ENCODE measurements at places on chromosomes 7 and 10.

DNA sequence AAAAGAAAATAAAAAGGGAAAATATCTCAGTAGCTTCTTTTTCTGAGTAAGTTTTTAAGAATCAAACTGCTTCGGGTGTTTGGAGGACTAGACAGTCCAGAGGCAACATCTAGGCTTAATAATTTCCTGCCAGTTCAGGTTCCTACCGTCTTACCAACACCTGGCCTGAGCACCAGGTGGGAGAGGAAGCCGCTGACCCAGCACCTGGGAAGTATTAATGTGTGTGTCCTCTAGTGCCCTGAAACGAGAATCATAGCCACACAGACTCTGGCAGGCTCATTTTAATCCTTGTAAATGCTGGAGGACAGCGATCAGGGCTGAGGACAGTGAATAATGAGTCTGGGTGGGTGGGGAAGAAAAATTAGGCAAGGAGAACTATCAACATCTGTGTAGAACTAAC lies 137.4 kb downstream of the ZNF438 start:
- no peak for DNase-seq

GRCh38 chr10:94213001-94213530 lies 149.7 kb downstream of the NOC3L start:
- DNase-seq = no peak

GRCh38 chr7:71740174-71740560 lies 608.2 kb downstream of the GALNT17 start:
- no peak for DNase-seq

DNA sequence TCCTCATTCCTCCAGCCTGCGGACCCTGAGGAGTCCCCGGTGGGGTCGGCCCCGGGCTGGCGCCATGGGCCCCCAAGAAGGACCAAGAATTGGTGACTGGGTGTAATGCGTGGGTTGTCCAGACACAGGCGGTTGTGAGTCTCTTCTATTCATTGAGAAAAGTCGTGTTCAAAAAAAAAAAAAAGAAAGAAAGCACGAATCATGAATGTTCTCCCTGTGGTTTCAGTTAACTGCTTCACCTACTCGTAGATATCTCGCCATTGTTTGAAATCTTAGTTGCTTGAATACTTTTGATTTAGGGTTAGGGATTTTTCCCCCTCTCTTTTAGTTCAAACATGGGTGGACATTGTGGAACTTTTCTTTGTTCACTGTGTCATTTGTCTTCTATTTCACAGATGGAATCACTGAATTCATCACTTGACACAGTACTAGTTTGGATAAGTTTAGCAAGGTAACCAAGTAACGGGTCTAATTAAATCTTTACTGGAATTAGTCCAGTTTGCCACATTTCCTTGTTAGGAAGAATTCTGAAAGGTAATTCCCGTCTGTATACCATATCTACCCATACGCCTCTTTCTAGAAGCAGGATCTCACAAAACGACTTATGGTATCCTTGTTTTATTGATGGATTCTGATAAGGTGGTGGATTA lies 775 bp downstream of the STARD3NL start:
- peak; percentile 40 for DNase-seq

GRCh38 chr10:16639471-16639870 lies 117.8 kb upstream of the C1QL3 start:
- no peak for DNase-seq

GRCh38 chr10:87861953-87862678 lies 1.2 kb downstream of the KLLN start:
- DNase-seq = peak; percentile 65

GRCh38 chr7:29607259-29607658 lies 43.6 kb downstream of the PRR15 start:
- no peak for DNase-seq

- no peak for DNase-seq
Measured at GRCh38 chr10:43931308-43931930, 282.7 kb upstream of the ZNF32 start.

DNA sequence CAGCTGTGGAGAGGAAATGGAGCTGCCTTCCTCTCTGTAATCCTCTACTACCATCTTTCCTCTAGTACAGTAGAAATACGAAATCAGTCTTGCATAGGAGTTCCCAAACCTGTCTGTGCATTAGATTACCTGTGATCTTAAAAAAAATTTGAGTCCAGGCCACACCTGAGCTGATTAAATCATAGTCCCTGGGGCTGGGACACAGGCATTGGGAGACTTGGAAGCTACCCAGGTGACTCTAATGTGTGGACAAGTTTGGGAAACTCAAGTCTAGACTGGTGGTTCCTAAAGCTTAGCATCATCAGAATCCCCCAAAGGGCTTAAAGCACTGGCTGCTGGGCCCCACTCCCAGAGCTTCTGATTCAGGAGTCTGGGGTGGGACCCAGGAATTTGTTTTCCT lies 152.7 kb upstream of the GLI3 start:
- DNase-seq = no peak

DNA sequence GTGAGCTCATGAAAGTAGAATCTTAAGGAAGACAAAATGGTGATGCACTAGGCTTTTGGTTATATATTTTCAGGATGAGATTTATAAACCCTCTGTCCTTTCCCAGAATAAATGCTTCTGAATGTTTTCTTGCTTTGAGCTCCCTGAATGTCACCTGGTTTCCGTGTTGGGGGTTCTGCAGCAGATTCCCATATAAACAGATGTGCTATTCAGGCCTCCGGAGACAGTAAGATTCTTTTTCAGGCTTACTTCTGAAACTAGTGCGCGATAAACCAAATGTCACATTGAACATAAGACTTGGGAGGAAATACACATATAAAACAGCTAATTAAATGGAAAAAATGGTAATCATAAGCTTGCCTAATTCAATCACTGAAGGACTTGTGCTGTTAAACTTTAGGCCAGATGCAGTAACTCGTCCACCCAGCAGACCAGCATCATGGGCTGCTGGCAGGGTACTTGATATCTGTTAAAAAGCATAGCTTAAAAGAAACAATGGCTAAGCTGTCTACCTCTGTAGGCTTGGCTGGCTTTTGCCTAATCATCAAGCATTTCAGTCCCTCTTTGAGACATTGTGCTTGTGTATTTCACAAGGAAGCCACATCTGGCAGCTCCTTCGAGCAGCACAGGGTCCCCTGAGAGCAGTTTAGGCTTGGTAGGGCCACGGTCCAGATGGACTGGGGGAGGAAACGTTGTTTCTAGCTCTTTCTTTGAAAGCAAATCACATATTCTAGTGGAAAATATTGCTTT lies 281.2 kb upstream of the KIAA1217 start:
- no peak for DNase-seq

- peak; percentile 46 for DNase-seq
Measured at GRCh38 chr7:135645296-135645904, 16.9 kb upstream of the STMP1 start.

GRCh38 chr10:208616-209015 lies 73.4 kb downstream of the ZMYND11 start:
- no peak for DNase-seq

GRCh38 chr7:139153832-139154231 lies 44.3 kb upstream of the ZC3HAV1 start:
- DNase-seq = no peak

- no peak for DNase-seq
Measured at GRCh38 chr10:92146781-92147180, 144.1 kb downstream of the CPEB3 start.
